Effector memory CD8-positive, alpha-beta T cell (primary cell): ENCODE measurements at places on chromosomes 5 and 9.

DNA sequence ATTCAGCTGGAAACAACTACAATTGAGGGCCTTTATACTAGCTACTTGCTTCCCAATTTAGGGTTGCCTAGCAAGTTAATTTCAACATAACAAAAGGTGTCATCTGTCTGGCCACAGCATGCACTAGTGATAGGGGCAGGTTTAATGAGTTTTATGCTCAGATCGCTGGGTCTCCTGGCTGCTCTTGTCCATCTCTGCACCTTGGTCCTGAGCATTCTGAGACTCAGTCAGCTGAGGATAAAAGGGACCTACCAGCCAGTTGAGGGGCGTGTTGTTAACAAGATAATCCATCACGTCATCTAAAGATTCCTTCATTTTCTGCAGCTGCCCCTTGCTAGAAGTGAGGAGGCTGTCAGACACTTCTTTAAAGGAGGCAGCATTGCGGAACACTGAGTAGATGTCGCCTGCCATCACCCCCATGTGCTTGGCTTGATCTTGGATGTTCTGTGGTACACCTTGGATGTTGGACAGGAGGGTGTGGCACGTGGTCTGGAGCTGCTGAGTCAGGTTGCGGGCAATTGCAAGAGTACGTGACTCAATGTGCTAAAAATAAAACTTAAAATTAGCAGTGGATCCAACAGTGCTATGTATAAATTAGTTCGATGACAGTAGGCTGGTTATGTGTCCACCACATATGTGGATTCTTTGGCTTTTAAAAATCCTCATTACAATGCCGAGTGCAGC, 11.0 kb downstream of the PLIN2 start:
- no peak for DNase-seq

- DNase-seq = no peak
These were observed 45.9 kb downstream of the TTC1 start for GRCh38 chr5:160054831-160055230.

DNA sequence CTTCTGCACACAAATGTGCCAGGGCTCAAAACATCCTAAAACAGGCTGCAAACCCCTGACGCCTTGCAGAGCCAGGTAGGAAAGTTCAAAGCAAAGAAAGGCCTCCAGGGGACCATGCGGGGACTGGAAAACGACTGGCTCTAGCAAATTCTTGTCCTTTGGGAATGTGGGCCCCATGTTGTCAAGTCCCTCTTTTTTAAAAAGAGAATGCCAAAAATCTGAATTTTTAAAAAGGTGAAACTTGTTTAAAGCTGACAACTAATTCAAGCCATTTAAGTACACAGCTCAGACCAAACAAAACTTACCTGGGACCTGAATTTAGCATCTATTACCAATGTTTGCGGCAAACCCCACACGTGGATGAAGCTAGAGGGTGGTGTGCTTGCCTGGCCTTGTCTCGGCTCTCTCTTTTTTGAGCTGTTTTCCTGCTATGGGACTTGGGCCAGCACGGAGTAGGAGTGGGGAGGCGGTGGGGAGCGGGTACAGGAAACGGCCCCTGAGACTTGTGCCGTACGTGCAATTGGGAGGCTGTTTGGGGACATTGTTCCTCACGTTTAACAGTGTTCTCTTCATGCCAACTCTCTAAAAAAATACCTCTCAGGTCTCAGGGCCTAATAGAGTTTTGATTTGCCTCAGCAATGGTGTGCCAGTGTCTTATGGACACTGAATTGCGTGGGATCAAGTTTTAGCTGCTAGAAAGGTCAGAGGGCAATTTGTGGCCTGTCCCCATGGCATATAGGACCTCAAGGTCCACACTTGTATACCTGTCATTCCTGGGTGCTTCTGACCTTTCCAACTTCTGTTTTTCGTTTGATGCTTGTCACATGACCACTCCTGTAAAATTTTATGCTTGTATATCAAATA, 15.1 kb upstream of the PHF19 start:
- DNase-seq = no peak

DNA sequence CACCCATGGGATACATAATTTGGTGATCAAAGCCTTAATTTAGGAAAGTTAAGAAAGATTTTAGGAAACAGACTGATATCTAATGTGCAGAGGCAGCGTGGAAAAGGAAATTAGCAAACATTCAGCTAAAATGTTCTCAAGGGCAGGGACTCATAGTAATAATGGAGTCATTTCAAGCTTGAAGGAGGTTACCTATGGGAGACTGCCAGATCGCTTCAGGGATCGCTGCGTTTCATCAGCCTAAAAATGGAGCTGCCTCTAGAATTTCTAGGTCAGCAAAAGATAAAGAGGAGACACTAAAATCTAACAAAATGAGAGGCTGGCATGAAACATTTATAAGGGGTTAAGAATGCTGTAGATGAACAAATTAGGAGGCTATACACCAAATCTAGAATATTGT, 115.5 kb downstream of the APBA1 start:
- DNase-seq = no peak

- no peak for DNase-seq
These were observed 41.3 kb downstream of the ADAMTS6 start for GRCh38 chr5:65440456-65440855.

GRCh38 chr5:116088062-116088461, 3.2 kb downstream of the COMMD10 start:
- DNase-seq = no peak

DNA sequence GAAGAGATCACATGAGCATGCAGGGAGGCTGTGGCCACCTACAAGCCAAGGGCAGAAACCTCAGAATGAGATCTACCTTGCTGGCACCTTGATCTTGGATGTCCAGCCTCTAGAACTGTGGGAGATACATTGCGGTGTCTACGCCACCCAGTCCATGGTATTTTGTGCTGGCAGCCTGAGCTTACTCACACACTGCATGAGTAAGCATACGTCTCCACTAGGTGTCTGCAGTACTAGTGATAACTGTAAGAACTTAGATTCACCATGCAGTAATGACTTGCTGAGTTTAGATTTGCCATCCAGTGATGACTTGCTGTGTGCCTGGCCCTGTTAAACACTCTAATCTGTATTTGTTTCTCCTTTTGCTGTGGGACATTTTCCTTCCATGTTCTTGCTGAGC, 417.7 kb downstream of the GADD45G start:
- no peak for DNase-seq

- DNase-seq = no peak
These were observed 22.0 kb downstream of the EXOC3 start for GRCh38 chr5:464843-465590.

DNA sequence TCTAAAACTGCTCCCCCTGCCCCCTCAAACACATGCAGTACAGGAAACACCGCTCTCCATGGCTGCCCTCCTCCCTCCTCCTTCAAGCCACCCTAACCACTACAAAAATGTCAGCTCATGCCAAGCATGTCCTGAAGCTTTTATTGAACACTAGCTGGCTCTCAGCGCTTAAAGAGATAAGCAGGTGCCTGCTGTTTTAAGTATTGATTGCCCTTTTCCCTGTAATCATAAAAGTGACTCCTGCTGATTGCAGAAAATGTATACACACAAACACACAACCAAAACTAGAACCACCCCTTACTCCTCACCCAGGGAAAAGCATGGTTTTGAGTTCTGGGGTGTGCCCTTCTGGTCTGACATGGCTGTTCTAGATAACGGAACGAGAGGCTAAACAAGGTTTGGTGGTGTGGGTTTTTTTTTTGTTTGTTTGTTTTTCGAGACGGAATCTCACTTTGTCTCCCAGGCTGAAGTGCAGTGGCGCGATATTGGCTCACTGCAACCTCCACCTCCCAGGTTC, 3.7 kb upstream of the UCK1 start:
- no peak for DNase-seq
